ENCODE measurements at places on chromosomes 2 and 18. TPM values are rescaled to one million over a fixed set of nuclear protein-coding genes. Genes with fewer than 3 reads are reported as not detected.

The SKA1 gene
- total RNA-seq = 22.1 TPM

The FBXO36 gene
- 0.71 TPM for total RNA-seq

The PLCD4 gene
- 0.52 TPM for total RNA-seq

The CNRIP1 gene
- total RNA-seq = not detected

The HOXD3 gene
- total RNA-seq = not detected

The GRP gene
- total RNA-seq = not detected

The TCF23 gene
- total RNA-seq = not detected
